GM12891 (cell line): ENCODE measurements at places on chromosomes 2 and 18.

- no peak for DNase-seq
These were observed 398.6 kb upstream of the CDH7 start for GRCh38 chr18:65352186-65352585.

DNA sequence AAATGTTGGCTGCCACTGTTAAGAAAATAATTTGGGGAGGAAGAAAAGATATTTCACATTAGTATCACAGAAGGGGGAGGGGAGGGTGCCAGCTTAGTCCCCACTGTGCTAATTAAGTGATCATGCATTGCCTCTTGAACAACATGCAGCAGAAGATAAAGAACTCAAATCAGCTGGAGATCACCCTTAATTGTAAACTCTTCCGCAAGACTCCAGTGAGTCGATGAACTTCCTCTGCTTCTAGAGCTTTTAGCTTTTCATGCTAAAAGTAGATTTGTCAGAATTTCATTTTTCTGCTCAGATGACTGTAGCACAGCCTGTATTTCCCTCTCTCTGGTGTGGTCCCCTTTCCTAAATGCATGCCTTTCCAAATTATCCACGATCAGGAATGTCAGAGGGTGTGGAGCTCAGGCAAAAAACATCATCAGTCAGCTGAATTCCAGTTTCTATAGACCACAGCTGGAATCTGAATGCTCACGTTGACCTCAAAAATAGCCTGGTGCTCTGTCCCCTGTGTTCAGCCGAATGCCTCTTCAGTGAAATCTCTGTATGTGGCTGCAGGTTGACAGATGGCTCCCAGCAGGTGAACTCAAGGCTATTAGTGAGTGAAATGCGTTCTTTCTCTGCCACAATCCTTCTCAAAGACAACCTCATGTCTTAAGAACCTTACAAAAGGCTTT, 156.8 kb upstream of the UNC80 start:
- no peak for DNase-seq

- no peak for DNase-seq
These were observed 160.5 kb downstream of the UBE2E3 start for GRCh38 chr2:181140928-181141327.

DNA sequence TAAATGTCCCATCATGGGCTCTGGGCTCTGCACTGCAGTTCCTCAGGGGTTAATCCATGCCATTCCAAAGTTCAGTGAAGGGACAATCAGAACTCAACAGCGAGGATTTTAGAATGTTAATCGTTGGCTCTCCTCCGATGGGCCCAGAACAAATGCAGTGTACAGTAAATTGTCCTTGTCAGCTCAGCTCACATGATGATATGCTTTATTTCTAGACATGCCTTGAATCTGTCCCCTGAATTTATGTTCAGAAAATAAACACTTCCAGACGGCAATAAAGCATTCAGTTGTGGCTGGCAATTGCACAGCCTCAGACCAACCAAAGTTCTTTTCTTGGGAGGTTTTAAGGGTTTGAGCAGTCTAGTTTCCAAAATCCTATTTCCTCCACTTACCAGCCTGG, 981.2 kb downstream of the BCL11A start:
- DNase-seq, result no peak

GRCh38 chr2:7812231-7812995, 869.4 kb upstream of the ID2 start:
- DNase-seq, result no peak

DNA sequence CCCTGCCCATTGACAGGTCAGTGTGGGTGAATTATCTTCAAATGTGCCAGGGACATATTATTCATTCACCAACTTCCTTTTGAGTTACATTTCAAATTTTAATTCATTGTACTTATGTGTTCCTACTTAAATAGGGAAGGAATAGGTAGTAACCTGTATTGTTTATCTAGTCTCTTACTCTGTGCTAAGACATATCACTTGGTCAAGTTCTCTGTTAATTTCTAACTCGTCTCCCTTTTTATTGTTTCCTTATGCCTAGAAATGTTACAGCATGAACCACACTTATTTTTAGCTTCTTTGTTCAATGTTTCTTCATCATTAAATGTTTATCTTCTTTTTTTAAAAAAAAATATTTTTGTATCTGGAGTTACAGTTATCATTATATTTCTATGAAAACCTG, 151.9 kb downstream of the HAUS1 start:
- no peak for DNase-seq

GRCh38 chr2:136239079-136239685, 121.2 kb upstream of the CXCR4 start:
- no peak for DNase-seq

- DNase-seq, result no peak
These were observed 367.0 kb downstream of the RND3 start for GRCh38 chr2:150120326-150120955.

DNA sequence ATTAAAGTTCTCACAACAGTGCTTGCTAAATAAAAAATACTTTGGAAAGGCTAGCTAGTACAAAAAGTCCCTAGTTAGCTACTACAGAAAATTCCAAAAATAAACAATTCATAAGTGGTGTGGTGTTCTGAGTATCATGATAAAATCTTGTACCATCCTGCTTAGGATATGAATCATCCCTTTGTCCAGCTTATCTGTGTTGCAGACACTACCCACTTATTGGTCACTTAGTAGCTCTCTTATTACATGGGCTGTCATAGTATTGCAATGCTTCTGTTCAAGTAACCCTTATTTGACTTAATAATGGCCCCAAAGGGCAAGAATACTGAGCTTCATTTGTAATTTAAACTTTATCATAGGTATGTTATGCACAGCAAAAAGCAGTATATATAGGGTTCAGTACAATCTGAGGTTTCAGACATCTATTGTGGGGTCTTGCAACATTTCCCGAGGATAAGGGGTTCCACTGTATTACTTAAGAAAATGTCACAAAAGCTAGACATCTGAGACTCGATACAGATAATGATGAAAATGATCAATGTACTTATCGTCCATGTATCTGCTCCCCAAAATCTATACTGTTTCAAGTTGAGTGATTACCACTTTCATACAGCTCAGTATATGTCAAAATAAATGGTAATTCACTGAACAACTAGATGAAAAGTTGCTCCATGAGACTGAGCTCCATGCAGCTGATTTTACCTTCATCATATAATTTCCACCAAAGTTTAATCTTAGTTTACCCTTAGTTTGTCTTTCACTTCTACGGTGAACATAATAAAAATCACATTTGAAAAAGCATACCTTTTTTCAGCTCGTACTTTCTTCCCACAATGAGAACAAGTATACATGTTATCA, 93.8 kb downstream of the C2orf74 start:
- DNase-seq, result no peak

GRCh38 chr2:34353509-34354113, 754.5 kb upstream of the FAM98A start:
- DNase-seq, result no peak

DNA sequence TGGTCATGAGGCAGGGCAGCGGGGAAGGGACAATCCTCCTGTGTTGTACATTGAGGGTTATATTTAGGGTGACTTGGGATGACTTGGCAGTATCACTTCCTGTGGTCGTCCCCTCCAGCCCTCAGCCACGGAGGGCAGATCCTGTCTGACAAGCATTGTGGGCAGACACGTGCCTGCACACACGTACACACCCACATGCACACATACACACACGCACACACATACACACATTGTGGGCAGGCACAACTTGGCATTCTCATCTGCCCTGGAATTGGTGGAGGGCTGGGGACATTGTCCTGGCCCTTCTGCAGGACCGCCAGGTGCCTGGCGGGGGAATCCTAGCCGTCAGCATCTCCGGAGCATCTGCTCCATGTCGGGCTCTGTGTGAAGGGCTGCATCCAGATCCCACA, 47.6 kb downstream of the ODC1 start:
- no peak for DNase-seq

GRCh38 chr18:49731421-49731841, 81.9 kb downstream of the ACAA2 start:
- no peak for DNase-seq

- DNase-seq, result no peak
These were observed 78.9 kb downstream of the EHD3 start for GRCh38 chr2:31312898-31313297.

- DNase-seq, result no peak
These were observed 130.1 kb downstream of the RAB3GAP1 start for GRCh38 chr2:135182190-135182589.

- no peak for DNase-seq
These were observed 131.3 kb downstream of the COMMD1 start for GRCh38 chr2:62036761-62037250.

DNA sequence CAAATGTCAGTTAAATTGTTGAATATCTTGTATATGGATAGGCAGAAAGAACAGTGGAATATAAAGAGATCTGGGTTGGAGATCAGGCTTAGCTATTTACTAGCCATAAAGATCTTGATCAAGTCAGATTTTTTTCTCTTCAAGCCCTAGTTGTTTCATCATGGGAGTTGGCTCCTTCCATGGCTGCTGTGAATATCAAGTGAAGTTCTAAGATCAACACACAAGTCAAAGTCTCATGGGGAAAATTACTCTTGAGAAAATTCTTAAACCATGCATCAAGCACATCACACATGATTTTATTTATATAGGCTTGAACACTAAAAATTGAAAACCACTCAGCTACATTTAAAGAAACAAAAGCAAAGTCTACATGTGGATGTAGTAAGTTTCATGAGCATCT, 79.8 kb downstream of the C1D start:
- DNase-seq, result no peak

GRCh38 chr18:13793819-13794218, 30.1 kb upstream of the MC5R start:
- DNase-seq, result no peak

- DNase-seq, result no peak
These were observed 8.6 kb downstream of the OXER1 start for GRCh38 chr2:42755191-42755880.

DNA sequence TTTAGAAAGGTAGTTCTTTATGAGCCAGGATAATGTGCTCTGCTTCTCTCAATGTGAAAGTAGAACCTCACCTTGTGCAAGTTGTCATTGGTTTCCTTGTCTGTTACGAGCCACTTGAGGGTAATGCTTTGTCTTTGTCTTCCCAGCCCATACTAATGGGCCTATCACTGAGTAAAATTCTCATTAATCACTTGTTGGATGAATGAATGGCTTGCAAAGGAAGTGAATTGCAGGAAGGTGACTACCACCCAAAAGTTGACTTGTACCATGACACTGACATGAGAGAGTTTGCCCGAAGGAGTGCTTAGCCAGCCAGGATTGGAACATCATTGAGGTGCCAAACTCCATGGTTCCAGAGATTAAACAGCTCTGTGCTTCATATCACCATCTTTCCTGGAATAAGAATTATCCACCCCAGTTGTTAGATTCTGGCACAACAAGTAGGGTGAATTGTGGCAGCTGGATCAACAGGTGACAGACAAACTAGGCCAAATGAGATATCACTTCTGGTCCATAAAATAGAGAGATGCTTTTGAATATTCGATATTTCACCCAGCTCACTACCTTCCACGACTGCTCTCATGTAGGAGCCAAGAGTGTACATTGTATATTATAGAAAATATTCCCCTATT, 20.5 kb upstream of the CD28 start:
- no peak for DNase-seq

GRCh38 chr18:644395-645004, 13.0 kb upstream of the TYMS start:
- no peak for DNase-seq

DNA sequence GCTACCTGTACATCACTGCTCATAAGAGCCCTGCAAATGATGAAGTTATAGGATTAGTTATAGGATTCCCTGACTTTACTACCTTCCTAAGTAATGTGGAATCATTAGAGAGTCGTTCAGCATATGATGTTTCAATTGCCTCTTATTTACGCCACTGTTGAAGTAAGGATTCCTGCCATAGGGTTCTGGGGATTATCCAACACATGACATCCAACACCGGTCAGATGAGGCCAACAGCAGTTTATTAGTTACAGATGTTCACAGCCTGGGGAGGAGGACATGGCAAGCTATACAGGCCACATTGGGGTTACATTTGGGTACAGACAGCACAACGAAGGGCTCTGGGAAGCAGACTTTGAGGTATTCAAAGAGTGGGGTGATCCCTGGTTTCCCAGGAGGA, 134.1 kb upstream of the MC4R start:
- DNase-seq, result no peak

DNA sequence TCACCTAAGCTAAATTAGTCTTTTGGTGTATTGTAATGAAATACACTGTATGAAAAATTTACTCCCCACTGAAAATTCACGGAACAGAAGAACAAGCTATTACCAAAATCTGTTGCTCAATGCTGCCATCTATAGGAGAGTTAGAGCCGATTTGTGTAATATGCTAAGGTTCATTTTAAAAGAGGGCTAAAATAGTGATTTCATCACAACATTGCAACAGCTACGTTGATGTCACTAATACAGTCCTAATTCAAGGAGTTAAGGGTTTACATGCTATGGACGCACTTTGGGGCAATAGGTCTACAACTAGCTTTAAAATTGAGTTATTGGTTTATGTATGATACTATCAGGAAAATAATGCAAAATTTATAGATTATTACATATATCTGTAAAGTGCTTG, 3.0 kb upstream of the IRS1 start:
- no peak for DNase-seq

- no peak for DNase-seq
These were observed 1224.7 kb upstream of the CELF4 start for GRCh38 chr18:38790303-38790702.

DNA sequence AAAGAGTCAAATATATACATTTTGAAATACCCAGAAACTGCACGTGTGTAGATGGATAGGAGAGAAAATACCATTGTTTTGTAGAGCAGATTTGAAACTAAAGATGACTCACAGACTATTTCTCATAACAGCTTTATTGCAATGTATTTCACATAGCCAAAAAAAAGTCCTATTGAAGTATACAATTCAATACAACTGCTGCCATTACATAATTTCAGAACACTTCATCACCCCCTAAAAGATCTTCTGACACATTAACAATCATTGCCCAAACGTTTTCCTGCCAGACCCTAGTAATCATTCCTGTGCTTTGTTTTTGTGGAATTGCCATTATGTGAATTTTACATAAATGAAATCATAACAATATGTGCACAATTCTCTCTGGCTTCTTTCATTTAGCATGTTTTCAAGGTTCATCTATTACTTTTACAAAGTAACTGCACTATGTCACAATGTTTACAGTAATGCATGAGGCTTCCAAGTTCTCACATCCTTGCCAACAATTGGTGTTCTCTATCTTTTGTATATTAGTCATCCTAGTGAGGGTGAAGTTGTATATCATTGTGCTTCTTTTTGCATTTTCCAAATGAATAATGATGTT, 378.6 kb upstream of the CWC22 start:
- no peak for DNase-seq

DNA sequence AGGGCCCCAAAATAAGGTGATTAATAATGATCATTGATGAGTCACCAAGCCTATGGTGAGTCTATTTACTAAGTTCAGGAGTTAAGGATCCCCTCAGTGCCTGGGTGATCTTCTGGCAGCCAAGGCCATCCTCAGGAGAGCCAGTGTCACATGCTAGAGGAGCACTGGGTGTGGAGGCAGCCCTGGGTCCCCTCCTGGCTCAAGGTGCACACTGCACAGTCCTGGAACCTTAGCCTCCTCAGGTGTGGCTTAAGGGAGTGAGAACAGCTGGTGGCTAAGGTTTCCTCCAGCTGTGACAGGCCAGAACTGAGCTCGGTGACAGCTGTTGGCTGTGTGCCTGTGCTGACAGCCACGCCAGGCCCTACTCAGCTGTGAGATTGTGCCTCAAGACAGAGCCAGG, 52.1 kb upstream of the ACAA2 start:
- DNase-seq, result no peak

GRCh38 chr2:67322353-67323001, 74.7 kb upstream of the ETAA1 start:
- no peak for DNase-seq

GRCh38 chr2:124450481-124450880, 425.4 kb downstream of the CNTNAP5 start:
- no peak for DNase-seq
